Smooth muscle cell of the umbilical artery (primary cell): ENCODE measurements at places on chromosomes 3 and 15. TPM values are rescaled to one million over a fixed set of nuclear protein-coding genes. Genes with fewer than 3 reads are reported as not detected.

BUB1B gene
- total RNA-seq: 3.6 and 19.2 TPM in 2 replicates

CCDC54 gene
- not detected in 2 replicates for total RNA-seq

RBPMS2 gene
- total RNA-seq: not detected in 2 replicates

IL12A gene
- 0.89 and 1.3 TPM in 2 replicates for total RNA-seq

ACTC1 gene
- 0.30 TPM in 1 of 2 replicates, not detected in the other for total RNA-seq

TMEM158 gene
- 54.9 and 70.1 TPM in 2 replicates for total RNA-seq

ZNF662 gene
- total RNA-seq: 1.1 and 1.2 TPM in 2 replicates
